Lung microvascular endothelial cell (primary cell): ENCODE measurements at places on chromosomes 1 and 21.

GRCh38 chr1:48109390-48110013, 112.3 kb upstream of the TRABD2B start:
- DNase-seq, result peak; percentile 62

DNA sequence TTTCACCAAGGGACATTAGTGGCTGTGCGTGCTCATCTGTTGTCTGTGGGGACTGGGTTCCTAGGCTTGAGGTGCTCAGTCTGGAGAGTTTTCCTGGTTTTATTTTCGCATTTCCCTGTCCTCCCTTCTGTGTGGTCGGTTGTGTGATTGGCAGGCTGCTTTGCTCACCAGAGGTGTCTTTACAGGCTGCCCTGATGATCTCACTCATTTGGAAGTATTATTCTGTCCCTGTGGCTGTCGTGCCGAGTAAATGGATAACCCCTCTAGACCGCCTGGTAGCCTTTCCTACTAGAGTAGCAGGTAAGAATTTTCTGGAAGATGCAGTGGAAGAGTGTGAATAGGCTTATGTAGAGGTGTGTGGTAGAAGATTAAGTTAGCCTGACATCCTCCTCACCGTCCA, 44.1 kb upstream of the HMGN1 start:
- no peak for DNase-seq

- DNase-seq, result no peak
Measured at GRCh38 chr1:116769104-116769452, 14.8 kb downstream of the CD2 start.

DNA sequence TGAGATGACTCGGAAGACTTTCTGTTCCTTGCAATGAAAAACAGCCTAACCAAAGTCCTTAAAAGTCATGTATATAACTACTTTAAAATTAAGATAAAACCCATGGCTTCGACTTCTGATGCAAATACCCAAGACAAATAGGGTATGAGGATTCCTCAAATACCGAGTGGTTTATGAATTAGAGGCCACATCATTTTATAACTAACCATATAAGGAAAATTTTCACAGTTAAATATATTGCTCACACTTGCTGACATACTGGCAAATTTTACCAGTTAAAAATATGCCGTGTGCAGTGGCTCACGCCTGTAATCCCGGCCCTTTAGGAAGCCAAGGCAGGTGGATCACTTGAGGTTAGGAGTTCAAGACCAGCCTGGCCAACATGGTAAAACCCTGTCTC, 5.4 kb downstream of the RERE start:
- DNase-seq, result no peak

GRCh38 chr1:10516925-10517676, 42.4 kb downstream of the PEX14 start:
- no peak for DNase-seq

GRCh38 chr1:230065571-230065970, 1.5 kb upstream of the GALNT2 start:
- DNase-seq, result no peak

DNA sequence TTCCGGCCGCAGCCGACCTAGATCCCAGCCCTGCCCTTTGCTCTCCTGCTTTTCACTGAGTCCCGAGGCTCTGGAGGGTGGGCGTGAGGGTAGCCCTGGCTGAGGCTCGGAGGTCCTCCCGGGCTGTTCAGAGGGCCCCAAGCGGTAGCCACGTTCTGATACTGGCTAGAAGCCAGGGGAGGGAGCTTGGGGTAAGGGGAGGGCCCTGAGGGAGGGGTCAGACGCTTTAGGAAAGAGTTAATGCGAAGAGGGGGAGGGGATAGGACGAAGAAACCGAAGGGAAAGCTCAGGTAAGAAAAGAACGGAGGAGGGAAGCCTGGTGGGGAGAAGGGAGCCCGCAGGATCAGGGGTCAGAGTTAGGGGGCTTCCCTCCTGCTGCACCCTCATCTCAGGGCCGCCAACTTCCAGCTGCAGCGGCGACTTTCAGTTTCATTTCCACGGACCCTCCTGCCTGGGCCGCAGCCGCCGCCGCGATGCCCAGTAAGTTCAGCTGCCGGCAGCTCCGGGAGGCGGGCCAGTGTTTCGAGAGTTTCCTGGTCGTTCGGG, at the start of gene MOV10:
Gene MOV10 (plus strand): TSS at position 220 of the 546 bp plus-strand sequence. CDS start 254 bp downstream, at position 474.
- peak; percentile 84 for DNase-seq
